ENCODE measurements at places on chromosomes 3 and 15. TPM values are rescaled to one million over a fixed set of nuclear protein-coding genes. Genes with fewer than 3 reads are reported as not detected.

- H3K27ac ChIP-seq, result no peak overlapping the region
- H3K4me1 ChIP-seq, result no peaks in the 10 kb centered on the region
- DNase-seq, result no peak
- no peak overlapping the region for H3K4me3 ChIP-seq
- no peaks in the 10 kb centered on the region for H3K36me3 ChIP-seq
- H3K27me3 ChIP-seq, result no peaks in the 10 kb centered on the region
Observed at GRCh38 chr3:89974903-89975519, 867.6 kb downstream of the EPHA3 start.

DNA sequence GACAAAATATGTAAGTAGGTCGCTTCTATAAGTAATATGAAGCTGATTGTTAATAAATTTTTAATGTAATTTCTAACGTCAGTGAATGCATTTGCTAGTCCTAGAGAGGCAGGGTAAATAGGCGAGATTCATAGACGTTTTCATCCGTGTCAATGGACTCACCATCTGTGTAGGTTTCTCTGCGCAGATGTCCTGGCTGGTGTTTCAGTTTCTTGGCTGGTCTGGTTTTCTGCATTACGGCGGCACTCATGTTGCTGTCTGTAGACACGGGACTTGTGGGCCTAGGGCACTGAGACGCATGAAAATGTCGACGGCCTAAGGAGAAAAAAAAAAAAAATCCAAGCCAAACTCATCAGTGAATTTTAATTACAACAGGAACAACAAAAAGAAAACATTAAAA is 1153.3 kb downstream of the ROBO1 start:
- DNase-seq, result no peak
- H3K27ac ChIP-seq, result no peak overlapping the region

OR5K2 gene
- total RNA-seq, result not detected

- no peaks in the 10 kb centered on the region for H3K36me3 ChIP-seq
- H3K4me1 ChIP-seq, result no peaks in the 10 kb centered on the region
Observed at GRCh38 chr3:60456180-60456579, 795.1 kb downstream of the FHIT start.

DNA sequence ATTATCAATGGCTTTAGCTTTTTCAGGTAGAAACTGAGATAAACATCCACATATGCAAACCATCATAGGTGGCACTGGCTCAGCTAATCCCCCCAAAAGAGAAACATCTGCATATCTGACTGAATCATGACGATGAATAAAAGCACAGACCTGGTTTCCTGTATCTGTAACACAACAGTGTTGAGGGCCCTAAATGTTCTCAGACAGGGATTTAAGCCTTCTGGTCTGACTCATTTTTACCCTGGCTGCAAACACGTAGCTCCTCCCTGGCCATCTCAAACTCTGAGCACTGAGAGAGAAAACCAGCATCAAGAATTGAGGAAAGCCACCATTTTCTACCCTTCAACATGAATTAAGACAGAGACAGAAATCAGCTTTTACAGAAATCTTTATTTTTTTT is 35.2 kb downstream of the GLB1 start:
- no peak for DNase-seq
- peak overlapping the region; percentile 81 for H3K4me3 ChIP-seq
- H3K36me3 ChIP-seq, result peaks cover 6% of the 10 kb centered on the region
- H3K4me1 ChIP-seq, result peaks cover 68% of the 10 kb centered on the region
- no peaks in the 10 kb centered on the region for H3K27me3 ChIP-seq

SAMD7 gene
- not detected for total RNA-seq

GRCh38 chr3:45644791-45645201 is 44.4 kb upstream of the SACM1L start:
- peaks cover 13% of the 10 kb centered on the region for H3K4me1 ChIP-seq
- H3K36me3 ChIP-seq, result peaks cover 8% of the 10 kb centered on the region
- H3K27me3 ChIP-seq, result no peaks in the 10 kb centered on the region

GRCh38 chr3:31027914-31028313 is 133.5 kb upstream of the GADL1 start:
- H3K36me3 ChIP-seq, result no peaks in the 10 kb centered on the region
- no peak overlapping the region for H3K4me3 ChIP-seq
- no peak for DNase-seq

HGD gene
- total RNA-seq, result 2.8 TPM

GRCh38 chr15:68330416-68330815 is 52.9 kb downstream of the FEM1B start:
- H3K4me3 ChIP-seq, result no peak overlapping the region
- peaks cover 35% of the 10 kb centered on the region for H3K4me1 ChIP-seq
- peak overlapping the region; percentile 24 for H3K27ac ChIP-seq
- H3K27me3 ChIP-seq, result peaks cover 46% of the 10 kb centered on the region
- DNase-seq, result no peak
- H3K36me3 ChIP-seq, result peaks cover 5% of the 10 kb centered on the region

- H3K4me1 ChIP-seq, result no peaks in the 10 kb centered on the region
- H3K27me3 ChIP-seq, result peaks cover 48% of the 10 kb centered on the region
- H3K4me3 ChIP-seq, result no peak overlapping the region
- peaks cover 3% of the 10 kb centered on the region for H3K36me3 ChIP-seq
- no peak overlapping the region for H3K27ac ChIP-seq
Observed at GRCh38 chr3:14248849-14249523, 70.4 kb downstream of the LSM3 start.

- peaks cover 62% of the 10 kb centered on the region for H3K27me3 ChIP-seq
- H3K36me3 ChIP-seq, result peaks cover 5% of the 10 kb centered on the region
- DNase-seq, result no peak
Observed at GRCh38 chr3:190495796-190496195, 18.1 kb upstream of the IL1RAP start.

CADPS gene
- total RNA-seq, result not detected

KIF23 gene
- total RNA-seq, result 1.6 TPM

DNA sequence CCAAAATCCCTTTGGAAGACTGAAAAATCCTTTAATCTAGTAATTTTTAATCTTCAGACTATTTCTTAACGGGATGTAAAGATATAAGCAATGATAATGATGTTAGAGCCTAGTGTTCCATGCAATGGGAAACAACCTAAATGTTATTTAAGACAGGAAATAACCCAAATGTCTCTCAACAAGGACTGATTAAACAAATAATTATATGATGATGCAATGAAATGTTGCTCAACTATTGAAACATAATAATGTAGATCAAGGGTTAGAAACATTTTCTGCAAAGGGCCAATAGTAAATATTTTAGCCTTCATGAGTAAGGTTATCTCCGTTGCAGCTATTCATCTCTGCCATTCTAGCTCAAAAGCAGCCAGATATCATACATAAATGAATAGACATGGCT is 275.4 kb downstream of the NEK10 start:
- no peaks in the 10 kb centered on the region for H3K27me3 ChIP-seq
- H3K27ac ChIP-seq, result no peak overlapping the region
- DNase-seq, result no peak
